ENCODE measurements at places on chromosomes 1 and 21.
A peak's percentile ranks its signal among the peaks of the same experiment; 100 is the strongest.

DNA sequence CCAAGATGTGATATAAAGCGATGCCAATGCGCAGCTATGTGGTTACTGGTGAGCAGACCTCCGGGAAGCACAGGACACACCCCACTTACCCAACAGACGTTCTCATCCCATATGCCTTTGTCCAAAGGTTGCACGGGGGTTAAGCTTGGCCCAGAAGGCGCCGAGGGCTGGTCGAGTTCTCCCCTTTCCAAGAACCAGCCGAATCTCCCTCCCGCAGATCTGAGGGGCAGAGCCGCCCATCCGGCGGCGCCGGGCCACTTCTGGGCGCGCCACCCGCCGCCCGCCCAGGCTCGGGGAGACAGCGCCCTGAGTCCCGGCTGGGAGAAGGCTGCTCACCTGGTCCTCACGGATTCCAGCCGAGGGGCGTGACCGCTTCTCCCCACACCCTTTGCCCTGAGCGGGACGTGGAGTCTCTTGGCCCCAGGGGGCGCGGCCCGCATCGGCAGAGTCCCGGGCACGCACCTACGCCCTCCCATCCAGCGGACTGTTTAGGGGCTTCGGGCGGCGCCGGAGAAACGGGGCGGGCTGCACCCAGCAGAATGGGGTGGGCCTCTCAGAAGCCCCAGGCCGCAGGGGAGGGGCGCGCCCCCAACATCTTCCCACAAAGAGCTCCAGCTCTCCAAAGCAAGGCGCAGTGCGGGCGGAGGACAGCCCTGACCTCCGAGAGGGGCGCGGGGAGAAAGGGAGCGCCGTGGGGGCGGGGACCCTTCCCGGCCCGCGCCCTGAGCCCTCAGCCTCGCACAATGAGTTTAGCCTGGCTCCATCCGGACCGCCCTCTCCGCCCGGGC, 615 bp downstream of the GPR161 start:
- DNase-seq = peak; percentile 25

GRCh38 chr1:22100168-22100567, 42.7 kb downstream of the WNT4 start:
- no peak for DNase-seq

GRCh38 chr1:28156821-28157220, 19.7 kb downstream of the PTAFR start:
- DNase-seq = no peak

GRCh38 chr21:31948676-31949075, 75.9 kb downstream of the HUNK start:
- no peak for DNase-seq

GRCh38 chr1:183553331-183553730, 36.9 kb downstream of the NCF2 start:
- no peak for DNase-seq

DNA sequence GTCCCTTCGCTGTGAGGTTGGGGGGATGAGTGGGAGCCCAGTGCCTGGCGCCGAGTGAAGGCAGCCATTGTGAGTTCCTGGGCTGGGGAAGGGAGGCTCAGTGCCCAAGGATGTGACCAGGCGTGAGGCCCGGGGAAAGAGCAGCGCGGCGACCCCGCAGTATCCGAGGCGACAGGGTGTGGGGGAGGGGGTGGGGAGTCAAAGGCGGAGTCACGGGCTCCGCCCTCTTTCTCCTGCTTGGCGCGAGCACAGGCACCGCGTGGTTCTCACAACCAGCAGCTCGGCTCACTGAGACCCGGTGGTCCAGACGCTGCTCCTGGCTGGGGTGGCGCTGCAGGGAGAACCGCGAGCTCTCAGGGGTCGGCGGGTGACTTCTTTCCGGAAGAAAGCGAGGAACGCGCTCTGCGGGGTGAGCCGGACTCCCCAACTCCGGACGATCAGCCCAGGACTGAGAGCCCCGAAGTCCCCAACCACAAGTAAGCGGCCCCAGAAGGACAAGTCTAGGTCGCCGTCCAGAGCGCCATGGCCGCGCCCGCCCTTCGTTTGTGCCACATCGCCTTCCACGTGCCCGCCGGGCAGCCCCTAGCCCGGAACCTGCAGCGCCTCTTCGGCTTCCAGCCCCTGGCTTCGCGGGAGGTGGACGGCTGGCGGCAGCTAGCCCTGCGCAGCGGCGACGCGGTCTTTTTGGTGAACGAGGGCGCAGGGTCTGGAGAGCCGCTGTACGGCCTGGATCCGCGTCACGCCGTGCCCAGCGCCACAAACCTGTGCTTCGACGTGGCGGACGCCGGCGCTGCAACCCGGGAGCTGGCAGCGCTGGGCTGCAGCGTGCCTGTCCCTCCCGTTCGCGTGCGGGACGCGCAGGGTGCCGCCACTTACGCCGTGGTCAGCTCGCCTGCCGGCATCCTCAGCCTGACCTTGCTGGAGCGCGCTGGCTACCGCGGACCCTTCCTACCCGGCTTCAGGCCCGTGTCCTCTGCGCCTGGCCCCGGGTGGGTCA, at the start of gene HPDL:
TSS of gene HPDL (plus strand) at position 269 of the 997 bp plus-strand sequence. CDS start at position 523, 254 bp downstream.
- peak; percentile 32 for DNase-seq

GRCh38 chr1:165925498-165926079, 98.2 kb downstream of the UCK2 start:
- DNase-seq = no peak

DNA sequence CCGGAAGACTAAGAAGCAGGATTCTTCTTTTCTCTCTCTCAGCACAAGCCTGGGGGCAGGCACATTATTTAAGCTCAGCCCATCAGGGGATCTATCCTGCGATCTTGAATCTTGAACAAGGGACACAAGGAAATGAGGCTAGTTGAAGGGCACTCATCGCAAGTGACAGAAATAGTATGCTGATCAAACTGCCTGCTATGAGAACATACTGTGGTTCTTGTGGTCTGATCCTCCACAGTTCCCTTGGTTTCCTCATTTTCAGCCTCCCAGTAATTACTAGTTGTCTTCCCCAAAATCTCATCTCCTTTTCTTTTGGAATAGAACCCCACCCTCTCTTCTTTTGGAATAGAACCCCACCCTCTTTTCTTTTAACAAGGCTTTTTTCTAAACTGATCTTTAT, 6.5 kb downstream of the ANKRD45 start:
- no peak for DNase-seq

DNA sequence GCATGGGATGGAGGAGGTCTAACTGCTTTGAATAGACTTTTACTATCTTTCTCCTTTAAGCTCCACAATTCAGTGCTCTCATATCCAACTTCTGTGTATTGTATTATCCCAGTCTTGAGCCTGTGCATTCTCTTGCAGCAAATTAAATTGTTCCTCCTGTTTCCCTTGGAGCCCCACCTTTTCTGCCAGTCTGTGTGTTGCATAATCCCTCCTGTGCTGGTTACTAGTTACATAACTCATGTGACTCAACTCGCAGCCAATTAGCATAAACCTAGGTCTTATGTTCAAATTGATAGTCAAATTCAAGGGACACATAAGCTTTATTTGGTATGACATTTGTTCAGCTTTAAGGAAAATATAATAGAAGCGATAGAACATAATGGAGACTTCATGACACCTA, 1863.5 kb downstream of the MRPL39 start:
- no peak for DNase-seq

GRCh38 chr1:7831458-7831857, 21.4 kb downstream of the UTS2 start:
- DNase-seq = no peak

DNA sequence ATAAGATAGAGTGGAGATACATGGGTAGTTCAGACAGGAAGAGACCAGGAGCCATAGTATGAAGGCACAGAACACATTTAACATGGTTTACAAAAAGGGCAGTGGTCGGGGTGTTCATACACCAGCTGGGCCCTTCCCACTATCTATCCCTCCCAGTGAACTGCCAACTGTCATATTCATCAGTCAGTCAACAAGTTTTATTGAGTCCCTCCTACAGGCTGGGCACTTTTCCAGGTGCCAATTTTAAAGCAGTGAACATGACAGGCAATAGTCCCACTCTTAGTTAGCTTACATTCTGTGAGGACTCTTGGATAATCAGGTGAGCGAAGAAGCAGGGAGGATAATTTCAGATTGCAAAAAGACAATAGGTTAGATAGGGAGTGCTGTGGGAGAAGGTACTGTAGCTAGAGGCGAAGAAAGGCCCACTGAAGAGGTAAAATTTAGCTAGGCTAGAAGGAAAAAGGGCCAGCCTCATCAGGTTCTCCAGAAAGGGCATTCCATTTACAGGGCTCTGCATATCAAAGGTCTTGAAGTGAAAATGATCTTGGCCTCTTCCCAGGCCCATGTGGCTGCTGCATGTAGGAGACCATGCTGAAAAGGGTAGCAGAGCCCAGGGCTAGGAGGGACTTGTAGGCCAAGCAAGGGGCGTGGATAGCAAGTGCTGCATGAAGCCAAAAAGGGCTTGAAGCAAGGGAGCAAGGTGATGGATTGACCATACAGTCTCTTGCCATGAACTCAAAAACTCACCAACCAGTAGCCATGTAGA, 274.7 kb upstream of the SNX7 start:
- no peak for DNase-seq

DNA sequence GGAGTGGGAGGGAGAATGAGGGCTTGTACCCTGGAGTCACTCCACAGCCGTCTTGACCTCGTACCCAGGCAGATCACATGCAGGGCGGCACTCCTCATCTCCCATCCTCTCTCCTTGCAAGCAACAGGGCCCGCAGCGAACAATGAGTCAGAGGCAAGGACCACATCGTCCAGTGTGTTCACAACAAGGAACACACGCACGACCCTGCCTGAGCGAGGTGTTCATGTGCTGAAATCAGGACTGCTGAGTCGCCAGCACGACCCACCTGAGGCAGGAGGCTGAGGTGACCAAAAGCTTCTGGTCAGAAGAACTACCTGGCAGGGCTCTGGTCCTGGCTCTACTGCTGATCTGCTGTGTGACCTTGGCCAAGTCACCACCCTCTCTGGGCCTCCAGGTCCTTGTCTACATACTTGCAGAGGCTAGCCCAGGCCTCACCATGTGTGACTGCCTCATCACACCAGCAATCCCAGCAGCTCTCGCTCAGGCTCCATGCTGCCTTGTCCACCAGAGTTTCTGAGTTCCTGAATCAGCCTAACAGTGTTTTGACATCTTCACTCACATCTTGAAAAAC, 78.0 kb downstream of the SSBP3 start:
- no peak for DNase-seq

DNA sequence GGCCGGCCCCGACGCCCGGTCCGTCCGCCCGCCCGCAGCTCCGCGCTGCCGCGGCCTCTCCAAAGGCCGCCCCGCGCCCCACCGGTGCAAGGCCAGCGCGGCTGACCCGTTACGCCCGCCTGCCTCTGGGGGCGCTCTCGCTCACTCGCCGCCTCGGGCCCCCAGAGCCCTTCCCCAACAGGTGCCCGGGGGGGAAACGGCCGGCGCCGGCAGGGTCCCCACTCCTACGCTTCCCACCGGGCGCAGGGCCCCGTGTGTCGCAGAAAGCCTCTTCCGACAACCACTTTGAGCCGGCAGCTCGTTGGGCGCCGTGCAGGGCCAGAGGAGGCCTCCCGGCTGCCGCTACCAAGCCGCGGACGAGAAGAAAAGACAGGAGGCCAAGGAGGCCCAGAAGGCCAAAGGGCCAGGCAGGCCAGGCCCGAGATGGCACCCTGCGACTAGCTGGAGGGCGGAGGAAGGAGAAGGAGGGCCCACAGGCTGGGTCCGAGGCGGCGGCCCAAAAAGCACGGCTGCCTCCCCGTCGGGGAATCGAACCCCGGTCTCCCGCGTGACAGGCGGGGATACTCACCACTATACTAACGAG, 64.9 kb upstream of the FCGR2A start:
- DNase-seq = peak; percentile 60

All from AG10803 (cell line).